ENCODE measurements at places on chromosomes 11 and 22. TPM values are rescaled to one million over a fixed set of nuclear protein-coding genes. Genes with fewer than 3 reads are reported as not detected.
A peak's percentile ranks its signal among the peaks of the same experiment; 100 is the strongest.

- no peak overlapping the region for H3K27ac ChIP-seq
- no peaks in the 10 kb centered on the region for H3K36me3 ChIP-seq
Observed at GRCh38 chr11:69887330-69887729, 68.1 kb upstream of the FGF3 start.

PIM3 gene
- 210 TPM for total RNA-seq

- H3K4me1 ChIP-seq = peaks cover 26% of the 10 kb centered on the region
- H3K4me3 ChIP-seq = peak overlapping the region; percentile 62
- no peaks in the 10 kb centered on the region for H3K27me3 ChIP-seq
- H3K27ac ChIP-seq = peak overlapping the region; percentile 79
- peaks cover 2% of the 10 kb centered on the region for H3K36me3 ChIP-seq
Observed at GRCh38 chr11:68282141-68282860, 10.5 kb upstream of the C11orf24 start.

RAB3IL1 gene
- total RNA-seq = 0.52 TPM

RIMBP3B gene
- total RNA-seq = not detected

GRCh38 chr11:28697920-28698827 lies 590.0 kb downstream of the METTL15 start:
- no peak overlapping the region for H3K4me3 ChIP-seq
- H3K27ac ChIP-seq = no peak overlapping the region
- peak; percentile 48 for DNase-seq
- no peaks in the 10 kb centered on the region for H3K4me1 ChIP-seq
- no peaks in the 10 kb centered on the region for H3K36me3 ChIP-seq
- no peaks in the 10 kb centered on the region for H3K27me3 ChIP-seq

Measured in activated naive CD4-positive, alpha-beta T cell treated with anti-CD3 and anti-CD28 coated beads for 36 hours (primary cell).